Mesenteric fat pad (tissue), 1 donor: ENCODE measurements at places on chromosomes 5 and 9.
A peak's percentile ranks its signal among the peaks of the same experiment; 100 is the strongest.

DNA sequence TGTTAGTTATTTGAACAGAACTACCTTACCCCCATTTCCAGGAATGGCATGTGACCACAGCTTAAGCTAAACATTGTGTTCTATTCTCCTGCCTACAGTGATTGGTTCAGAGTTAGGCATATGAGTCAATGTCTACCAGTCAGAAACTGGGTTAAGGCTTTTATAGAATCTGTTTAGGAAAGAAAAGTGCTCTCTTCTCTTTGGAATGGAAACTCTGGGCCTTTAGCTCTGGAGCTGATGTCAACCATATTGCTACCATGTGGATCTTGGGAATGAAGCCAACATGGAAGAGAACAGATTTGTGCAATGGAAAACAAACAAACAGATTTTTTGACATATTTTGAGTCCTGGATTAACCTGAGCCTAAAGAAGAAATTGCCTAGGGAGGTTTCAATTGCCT, 488.9 kb upstream of the TNC start:
- no peak for DNase-seq

GRCh38 chr9:120950421-120951388, 24.1 kb upstream of the TRAF1 start:
- DNase-seq, result no peak

DNA sequence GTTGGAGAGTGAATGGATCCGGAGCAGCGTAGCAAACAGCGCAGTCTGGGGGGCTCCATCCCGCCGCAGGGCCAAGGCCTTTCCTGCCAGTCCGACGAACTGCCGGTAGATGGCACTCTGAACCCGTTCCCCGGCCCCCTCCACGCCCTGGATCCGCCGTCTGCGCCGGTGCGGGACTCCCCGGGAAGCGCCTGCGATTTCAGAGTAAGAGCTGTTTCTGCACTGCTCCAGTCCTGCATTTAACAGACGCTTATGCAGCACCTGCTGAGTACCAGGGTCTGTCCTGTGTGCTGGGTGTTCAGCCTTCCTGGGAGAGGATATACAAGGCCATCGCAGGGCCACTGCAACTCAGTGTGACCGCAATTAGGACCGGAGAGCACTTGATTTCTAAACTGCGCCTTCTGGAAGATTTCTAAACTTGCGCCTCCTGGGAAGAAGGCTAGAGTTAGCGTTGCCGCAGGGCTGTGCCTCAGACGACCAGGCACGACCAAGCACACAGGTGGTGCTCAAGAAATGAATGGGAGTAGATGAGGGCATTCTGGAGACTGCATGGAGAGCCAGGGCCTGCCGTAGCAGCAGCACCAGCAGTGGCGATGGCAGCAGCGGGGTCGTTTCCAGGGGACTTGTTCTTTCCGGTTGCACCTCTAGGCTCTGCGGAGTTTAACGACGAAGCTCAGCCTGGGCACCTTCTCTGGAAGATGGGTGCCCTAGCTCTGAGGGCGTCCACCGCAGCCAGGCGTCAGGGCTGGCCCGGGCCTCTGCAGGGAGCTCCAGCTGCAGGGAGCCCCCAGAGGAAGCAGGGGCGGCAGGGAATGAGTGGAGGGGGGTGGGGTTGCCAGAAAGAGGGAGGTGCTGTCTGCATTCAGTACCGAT, 14.3 kb upstream of the TIFAB start:
- DNase-seq, result peak; percentile 93

- DNase-seq, result peak; percentile 47
Measured at GRCh38 chr5:1292139-1292538, 2.7 kb downstream of the TERT start.

DNA sequence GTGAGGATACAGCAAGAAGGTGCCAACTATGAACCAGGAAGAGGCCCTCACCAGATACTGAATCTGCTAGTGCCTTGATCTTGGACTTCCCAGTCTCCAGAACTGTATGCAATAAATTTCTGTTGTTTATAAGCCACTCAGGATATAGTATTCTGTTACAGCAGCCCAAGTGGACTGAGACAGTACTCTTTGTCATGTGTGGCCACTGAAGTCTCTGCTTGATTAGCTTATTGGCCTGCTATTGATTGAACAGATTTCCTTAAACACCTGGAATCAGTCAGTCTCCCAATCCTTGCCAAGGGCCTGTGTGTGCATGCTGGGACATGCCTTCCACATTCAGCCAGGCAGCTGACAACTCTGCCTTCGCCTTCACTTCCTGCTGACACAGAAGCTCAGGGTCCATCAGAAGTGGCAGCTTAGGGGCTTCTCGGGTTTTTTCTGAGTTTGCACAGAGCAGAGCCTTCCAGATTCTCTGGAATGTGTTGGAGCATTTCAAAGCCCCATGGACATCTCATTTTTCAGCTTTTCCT, 13.7 kb upstream of the ROR2 start:
- no peak for DNase-seq

DNA sequence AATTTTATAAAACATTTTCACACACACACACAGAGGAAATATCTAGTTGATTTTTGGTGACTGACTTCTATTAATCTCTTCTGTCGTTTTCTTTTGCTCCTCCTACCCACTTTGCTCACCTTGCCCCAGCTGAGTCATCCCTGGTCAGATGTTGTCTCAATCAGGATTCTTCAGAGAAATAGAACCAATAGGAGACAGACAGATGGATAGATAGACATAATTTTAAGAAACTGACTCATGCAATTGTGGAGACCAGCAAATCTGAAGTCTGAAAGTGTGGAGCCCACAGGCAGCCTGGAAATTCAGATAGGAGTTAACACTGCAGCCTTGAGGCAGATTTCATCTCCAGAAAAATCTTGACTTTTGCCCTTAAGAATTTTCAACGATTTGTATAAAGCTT, 37.0 kb upstream of the PIK3R1 start:
- no peak for DNase-seq

DNA sequence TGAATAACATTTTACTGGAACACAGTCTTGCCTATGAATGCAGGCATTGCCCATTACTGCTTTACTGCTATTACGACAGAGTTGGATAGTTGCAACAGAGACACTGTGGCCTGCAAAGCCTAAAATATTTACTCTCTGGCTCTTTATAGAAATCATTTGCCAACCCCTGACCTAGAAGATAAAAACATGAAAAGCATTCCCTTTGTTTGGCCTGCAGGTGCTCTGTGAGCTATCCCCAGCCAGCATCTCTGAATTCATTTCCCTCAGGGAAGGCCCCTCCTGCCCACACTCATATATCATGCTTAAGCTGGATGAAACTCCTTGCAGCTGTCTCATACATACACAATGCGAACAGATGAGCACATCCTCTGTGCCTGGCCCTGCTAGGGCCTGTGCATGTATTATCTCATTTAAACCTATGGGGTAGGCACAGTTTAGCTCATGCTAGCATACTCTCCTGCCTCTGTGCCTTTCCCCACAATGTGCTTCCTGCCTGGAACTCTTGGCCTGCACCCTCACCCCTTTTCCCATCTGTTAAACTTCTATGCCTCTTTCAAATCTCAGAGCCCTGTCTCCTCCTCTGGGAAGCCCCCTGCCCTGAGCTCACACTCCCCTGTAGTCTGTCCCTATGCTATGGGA, 193.1 kb downstream of the PAX5 start:
- DNase-seq, result no peak

DNA sequence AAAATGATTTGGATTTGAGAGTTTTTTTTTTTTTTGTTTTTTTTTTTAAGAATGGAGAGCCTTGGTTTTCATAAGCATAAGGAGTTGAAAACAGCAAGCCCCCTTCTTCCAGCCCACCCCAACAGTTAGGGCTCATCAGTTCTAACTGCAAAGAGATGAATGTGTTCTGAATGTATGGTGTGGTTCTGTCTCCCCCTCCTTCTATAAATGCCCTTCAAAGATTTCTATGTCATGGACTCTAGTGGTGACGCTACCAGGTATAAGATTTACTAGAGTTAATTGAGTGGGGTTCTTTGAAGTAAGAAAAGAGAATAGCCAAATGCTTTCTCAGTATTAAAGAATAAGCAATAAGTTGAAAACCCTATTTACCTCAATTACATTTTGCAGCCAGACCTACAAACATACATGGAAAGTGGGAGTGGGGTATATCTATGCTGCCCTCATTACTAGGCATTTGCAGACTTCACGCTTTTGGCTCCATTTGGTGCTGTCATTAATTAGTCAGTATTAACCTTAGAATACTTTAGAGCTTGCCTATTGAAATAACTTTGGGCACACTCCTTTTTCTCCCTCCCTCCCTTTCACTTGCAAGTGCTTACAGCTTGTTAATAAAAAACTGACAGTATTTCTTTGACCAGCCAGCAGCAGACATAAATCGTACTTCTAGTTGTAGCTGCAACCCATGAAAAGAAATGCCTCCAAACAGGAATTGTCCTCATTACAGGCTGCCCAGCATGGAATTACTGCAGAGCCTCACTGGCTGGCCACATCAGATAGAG, 667.2 kb upstream of the ZNF608 start:
- DNase-seq, result no peak

DNA sequence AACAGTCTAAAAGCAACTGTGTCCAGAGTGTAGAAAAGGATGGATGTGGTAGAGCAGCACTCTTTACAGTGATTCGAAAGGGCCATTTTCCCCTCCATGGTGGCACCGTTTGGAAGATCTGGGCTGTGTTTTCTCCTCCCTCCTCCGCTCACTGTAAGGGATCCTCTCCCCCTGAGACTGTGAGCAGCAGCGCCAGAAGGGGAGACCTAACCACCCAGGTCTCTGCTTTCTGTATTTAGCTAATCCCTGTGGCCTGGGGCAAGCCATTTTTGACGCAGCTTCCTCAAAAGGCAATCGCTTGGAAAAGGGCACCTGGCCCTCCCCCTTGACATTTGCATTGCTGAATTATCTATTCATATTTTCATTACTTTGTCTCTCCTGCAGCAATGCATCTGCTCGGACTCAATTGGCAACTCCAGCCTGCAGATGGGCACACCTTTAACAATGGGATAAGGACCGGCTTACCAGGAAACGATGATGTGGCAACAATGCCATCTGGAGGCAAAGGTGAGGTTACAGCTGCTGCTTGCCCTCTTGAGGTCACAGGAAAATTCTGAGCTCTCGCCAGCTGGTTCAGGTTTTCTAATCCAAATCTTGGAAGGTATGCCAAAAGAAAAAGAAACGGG, 244.3 kb upstream of the WWC1 start:
- DNase-seq, result no peak

DNA sequence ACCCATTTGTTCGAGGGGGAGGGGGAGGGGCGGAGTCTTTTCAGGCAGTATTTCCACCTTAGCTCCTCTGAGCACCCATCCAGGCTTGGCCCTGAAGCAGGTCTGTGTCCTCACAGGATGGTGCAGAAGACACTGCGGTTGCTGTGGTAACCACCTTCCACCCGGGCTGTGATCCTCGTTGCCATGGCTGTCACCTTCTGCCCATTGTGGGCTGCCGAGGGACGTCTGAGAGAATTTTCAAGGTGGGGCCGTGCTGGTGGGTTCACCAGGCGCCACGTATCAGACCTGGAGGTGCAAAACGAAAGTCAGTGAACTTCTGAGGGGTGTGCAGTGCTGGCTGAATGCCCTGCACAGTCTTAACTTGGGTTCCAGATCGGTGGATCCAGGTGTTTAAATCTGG, 26.7 kb downstream of the POLR1E start:
- no peak for DNase-seq

- peak; percentile 64 for DNase-seq
Measured at GRCh38 chr9:34169125-34169524, 9.7 kb upstream of the UBAP1 start.

- DNase-seq, result no peak
Measured at GRCh38 chr9:14133394-14133793, 180.5 kb downstream of the NFIB start.

GRCh38 chr5:68319706-68320412, 104.3 kb downstream of the PIK3R1 start:
- DNase-seq, result no peak

- DNase-seq, result peak; percentile 20
Measured at GRCh38 chr9:112854657-112855056, 36.0 kb downstream of the SLC46A2 start.

- DNase-seq, result peak; percentile 51
Measured at GRCh38 chr5:132782101-132782500, 5.1 kb upstream of the SEPTIN8 start.

- DNase-seq, result no peak
Measured at GRCh38 chr5:82405618-82406204, 127.6 kb upstream of the RPS23 start.

- DNase-seq, result no peak
Measured at GRCh38 chr5:2366816-2367215, 384.7 kb downstream of the IRX2 start.

- no peak for DNase-seq
Measured at GRCh38 chr9:4803670-4804530, 11.2 kb downstream of the RCL1 start.

- no peak for DNase-seq
Measured at GRCh38 chr9:12722131-12722530, 28.9 kb downstream of the TYRP1 start.

DNA sequence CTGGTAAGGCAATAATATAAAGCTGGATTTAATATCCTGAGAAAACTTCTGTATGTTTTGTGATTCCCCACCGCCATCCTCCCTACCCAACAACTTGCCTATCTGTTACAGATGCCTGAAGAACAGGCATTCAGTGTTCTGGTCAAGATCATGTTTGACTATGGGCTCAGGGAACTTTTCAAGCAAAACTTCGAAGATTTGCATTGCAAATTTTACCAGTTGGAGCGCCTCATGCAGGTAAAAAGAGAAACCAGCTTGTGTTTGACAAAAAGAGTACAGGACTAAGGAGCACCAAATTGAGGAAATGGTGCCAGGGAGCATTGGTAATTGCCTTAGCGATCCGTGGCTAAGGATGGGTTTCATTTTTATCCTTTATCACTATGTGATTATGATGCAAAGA, 40.0 kb downstream of the GPR21 start:
- DNase-seq, result no peak

DNA sequence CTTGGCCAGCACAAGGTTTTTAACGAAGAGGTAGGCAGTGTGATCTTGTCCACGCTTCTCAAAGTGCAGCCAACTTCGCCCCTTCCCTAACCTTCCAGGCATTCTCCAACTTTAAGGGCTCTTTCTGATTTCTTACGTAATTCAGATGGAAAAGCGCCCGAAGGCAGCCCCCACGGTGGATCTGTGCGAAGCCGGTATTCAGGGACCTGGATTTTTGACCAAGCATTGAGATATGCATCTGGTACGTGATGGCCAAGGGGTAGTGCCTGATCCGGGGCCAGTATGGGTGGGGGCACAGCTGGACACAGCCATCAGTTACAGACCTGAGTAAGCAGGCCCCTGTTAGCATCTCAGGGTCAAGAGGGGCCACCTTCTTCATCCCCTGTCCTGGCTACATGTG, 80.0 kb downstream of the AMBP start:
- peak; percentile 49 for DNase-seq
